ENCODE measurements at places on chromosomes 12 and 14.

- no peak for DNase-seq
These were observed 67.9 kb upstream of the PDZRN4 start for GRCh38 chr12:41120211-41120610.

GRCh38 chr14:77236814-77237213 lies 34.2 kb downstream of the NGB start:
- DNase-seq = no peak

DNA sequence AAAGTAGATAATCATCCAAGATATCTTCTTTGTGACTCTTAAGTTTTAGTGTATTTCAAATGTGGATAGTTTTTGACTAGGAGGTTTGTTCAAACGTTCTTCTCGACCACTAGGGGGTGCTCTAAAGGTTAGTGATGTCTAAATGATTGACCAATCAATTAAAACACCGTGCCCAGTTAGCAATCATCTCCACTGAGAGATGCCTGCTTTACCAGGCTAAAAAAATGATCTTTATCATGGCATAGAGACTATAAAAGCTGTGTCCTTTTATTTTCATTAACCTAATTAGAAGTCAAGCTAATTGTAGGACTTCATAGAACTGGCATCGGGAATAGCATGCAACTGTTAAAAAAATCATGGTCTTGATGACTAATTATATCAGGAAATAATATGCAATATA lies 153.9 kb downstream of the PRKCH start:
- peak; percentile 88 for DNase-seq

GRCh38 chr12:106213662-106214061 lies 34.2 kb downstream of the CKAP4 start:
- no peak for DNase-seq

DNA sequence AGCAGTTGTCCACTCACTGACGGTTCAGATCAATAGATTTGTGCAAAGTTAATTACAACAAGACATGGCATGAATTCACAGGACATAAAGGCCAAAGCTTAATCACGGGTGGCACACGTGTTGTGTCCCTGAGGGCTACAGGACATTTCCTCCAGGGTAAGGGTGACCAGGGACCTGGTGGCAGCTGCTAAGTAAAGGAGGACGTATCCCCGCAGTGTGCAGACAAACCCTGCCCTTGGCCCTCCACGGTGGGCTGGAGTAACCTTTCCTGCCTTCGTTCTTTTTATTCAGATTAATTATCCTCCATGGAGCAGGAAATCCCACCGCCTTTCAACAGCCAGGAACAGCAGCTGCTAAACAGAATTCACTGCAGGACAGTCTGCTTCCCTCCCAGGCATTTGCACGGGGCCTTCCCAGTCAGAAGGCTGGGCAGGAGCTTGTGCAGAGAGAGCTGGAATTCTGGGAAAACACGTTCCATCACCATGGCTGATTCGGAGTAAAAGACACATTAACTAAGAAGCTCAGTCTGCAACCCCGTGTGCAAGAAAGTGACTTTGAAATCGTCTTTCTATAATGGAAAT lies 289.9 kb upstream of the SFSWAP start:
- no peak for DNase-seq

DNA sequence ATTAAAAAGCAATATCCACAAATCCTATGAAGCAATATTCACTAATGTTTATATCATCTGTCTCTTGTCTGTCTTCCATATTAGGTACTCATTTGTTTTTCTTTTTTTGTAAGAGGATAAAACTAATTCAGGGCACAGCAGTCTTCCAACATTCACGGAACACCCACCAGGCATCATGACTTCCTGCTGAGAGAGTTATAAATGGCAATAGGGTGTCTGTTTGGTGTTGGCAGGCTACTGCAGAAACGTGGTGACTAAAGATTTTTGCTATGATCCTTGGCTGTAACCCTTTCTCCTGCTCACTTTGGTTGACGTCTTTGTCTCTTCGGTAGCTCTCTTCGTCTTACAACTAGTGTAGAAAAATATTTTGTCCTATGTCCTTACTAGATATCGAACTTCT lies 860.6 kb upstream of the MGAT4C start:
- DNase-seq = no peak

DNA sequence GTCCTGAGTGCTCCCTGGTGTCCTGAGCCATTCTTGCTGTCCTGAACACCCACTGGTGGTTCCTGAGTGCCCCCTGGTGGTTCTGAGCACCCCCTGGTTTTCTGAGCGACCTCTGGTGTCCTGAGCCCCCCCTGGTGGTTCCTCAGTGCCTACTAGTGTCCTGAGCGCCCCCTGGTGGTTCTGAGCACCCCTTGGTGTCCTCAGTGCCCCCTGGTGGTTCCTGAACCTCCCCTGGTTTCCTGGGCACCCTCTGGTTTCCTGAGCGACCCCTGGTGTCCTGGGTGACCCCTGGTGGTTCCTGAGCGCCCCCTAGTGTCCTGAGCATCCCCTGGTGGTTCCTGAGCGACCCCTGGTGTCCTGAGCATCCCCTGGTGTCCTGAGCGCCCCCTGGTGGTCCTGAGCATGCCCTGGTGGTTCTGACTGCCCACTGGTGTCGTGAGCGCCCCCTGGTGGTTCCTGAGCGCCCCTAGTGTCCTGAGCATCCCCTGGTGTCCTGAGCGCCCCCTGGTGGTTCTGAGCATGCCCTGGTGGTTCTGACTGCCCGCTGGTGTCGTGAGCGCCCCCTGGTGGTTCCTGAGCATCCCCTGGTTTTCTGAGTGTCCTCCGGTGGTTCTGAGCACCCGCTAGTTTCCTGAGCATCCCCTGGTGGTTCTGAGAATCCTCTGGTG lies 473.1 kb downstream of the TMEM121 start:
- peak; percentile 18 for DNase-seq

Data from dermis blood vessel endothelial cell (primary cell).